ENCODE measurements at places on chromosomes 2 and 18.

- no peak for DNase-seq
Observed at GRCh38 chr2:75994759-75995158, 284.0 kb upstream of the GCFC2 start.

DNA sequence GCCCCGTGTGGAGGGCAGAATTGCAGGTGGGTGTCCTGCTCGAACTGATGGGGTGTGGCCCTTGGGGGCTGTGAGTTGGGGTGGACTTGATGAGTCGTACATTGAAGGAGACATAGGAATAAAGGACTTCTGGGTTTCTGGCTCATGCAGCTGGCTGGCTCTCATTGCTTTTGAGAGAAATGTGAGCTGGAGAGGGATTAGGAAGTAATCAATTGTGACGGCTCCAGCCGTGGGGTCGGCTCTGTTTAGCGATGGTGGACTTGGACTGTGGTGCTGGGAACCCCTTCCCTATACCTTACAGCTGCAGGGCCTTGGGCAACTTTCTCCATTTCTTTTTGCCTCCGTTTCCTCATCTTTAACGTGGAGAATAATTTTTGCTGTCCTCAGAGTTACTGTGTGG, 9.2 kb downstream of the IMPA2 start:
- DNase-seq: no peak

DNA sequence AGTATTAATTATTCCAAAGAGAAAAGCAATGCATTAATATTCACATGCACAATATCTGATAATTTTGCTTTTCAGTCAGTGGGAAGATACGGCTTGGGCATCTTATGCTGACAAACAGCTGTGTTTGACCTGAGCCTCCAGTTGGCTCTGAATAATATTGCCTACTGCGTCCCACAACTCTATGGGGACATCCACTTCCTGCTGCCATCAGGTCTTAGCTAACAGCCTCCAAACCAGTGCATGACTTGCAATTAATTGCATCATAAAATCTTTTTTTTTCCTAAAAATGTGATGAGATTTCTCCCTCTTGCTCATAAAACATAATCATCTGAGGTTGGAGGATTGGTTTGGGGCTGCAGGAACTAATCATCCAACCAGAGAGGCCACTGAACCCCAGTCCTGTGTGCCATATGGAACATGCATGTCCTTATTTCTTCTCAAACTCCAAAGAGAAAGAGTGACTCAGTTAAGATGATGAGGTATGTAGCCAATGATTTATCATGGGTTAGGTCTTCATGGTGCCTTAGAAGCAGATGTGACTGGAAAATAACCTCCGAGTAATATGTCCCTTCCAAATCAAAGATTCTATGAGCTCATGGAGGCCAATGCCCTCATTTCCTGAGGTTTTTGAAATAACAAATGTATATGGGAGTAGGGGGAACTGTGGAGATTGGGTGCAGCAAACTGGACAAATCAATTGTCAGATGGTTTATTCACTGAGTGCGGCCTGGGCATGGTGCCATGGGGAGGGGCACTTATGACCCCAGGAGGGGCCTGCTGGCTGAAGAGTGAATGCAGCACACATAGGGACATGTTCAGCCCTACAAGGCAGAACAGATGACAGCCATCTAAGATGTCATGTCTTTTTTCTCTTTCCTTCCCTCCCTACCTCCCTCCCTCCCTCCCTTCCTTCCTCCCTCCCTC, 39.4 kb downstream of the EDAR start:
- no peak for DNase-seq

DNA sequence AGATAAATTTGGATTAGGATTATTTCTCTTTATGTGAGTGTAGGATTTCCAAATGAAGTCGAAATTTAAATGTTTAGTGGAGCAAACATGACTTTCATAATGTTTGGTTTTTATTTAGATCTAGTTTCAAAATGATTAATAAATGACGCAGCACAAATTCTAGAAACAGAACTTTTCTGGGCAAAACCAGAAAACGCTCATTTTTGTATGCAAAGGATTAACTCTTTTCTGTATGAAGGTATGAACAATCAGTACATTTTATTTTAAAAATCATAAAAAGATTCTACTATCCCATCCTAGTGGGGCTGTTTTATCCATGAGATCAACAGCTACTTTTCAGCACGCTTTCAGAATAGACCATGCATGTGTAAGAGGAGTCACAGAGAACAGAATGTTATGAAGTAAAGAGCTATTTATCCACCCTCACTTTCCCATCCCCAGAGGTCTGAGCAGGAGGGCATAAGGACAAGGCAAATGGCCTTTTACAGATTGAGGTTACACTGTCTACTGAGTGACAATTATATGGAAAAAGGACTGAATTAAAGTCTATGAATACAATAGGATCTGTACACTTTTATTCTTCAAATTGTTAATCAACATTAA, 270.8 kb downstream of the ZEB2 start:
- no peak for DNase-seq

GRCh38 chr2:69209482-69209881, 177.5 kb downstream of the GFPT1 start:
- no peak for DNase-seq

DNA sequence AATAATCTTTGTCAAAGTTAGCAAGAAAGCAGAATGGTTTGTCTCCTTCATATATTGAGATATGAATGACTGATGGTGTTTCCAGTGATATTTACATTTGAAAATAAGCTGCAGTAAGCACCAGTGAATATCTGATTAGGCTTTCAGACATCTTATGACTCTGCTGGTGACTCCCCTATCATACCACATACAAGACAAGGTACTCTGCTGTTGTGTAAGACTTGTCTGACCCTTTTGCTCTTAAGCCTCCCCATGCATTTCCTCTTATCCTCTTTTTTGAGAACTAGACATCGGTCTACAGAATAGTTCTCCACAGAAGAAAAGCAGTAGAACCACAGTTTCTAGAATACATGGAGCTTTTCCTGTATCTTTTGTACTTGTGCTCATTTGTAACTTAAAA, 9.3 kb downstream of the POLI start:
- DNase-seq: no peak

DNA sequence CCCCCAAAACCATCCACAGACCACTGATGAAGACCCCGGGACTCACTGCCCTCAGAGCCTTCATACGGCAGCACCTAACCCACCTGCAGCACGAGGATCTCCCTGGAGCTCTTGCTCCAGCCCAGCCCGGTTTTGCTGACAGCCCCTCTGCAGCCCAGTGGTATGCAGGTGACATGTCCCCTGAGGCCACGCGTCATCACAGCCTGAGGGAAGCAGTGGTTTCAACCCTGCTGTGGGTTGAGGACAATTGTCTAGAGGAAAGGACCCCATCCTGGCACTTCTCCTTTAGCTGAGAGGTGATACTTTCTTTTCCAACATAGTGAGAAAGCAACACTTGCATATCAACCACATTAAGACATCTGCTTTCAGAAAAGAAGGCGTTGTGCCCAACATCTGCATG, 134.0 kb downstream of the SEPTIN10 start:
- no peak for DNase-seq

DNA sequence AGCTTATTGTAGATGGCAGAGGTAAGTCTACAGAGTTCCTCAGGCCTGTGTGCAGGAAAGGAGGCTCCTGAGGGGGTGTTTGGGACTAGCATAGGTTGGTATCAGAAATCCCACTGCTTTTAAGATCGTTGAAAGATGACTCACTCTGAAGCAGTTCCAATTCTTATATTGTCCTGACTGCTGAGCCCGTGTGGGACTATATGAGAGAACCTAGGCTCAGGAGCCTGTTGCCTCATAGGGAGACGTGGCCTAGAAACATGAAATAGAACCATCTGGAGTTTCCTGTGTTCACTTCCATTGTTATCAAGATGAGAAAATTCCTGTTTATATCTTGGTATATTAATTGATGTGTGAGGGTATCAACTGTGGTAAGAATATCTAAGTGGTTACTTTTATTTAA, 5.7 kb downstream of the CCT7 start:
- no peak for DNase-seq

GRCh38 chr2:31511376-31511775, 69.4 kb downstream of the SRD5A2 start:
- DNase-seq: no peak

DNA sequence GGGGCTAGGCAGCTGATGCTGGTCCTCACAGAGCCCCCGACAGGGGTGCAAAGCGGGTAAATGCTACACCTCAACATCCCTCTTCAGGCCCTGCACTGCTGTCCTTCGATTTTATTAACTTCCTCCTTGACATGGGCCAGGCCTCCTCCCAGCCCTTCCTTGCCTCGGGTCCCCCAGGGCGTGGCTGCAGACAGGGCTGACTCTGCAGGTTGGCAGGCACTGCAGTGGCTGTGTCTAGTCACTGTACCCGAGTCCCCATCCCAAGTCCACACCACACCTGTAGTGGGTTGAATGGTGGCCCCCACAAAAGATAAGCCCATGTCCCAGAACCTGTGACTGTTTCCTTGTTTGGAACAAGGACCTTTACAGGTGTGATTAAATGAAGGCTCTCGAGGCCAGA, 140.2 kb downstream of the TWIST2 start:
- DNase-seq: no peak

GRCh38 chr2:170161516-170162270, 16.3 kb upstream of the MYO3B start:
- DNase-seq: no peak

DNA sequence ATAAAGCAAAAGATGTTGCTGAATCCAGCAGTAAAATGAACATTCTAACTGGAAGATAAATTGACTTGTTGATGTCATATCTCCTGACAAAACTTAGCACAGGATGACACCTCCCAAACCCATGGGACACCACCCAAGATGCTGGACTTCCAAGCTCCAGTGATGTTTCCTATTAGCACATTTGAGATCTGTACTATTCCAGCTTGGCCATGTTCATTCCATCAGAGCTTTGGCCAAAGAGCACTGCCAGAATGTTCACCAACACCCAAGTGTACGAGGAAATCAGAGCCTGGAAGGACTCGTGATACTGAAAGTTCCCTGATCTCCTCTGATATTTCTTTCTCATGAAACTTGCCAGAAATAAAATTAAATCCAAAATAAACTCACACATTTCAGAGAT, 44.7 kb downstream of the PID1 start:
- DNase-seq: no peak

- DNase-seq: no peak
Observed at GRCh38 chr2:216283038-216283900, 89.0 kb downstream of the MARCHF4 start.

- DNase-seq: no peak
Observed at GRCh38 chr18:30618567-30618966, 424.0 kb downstream of the DSC3 start.

DNA sequence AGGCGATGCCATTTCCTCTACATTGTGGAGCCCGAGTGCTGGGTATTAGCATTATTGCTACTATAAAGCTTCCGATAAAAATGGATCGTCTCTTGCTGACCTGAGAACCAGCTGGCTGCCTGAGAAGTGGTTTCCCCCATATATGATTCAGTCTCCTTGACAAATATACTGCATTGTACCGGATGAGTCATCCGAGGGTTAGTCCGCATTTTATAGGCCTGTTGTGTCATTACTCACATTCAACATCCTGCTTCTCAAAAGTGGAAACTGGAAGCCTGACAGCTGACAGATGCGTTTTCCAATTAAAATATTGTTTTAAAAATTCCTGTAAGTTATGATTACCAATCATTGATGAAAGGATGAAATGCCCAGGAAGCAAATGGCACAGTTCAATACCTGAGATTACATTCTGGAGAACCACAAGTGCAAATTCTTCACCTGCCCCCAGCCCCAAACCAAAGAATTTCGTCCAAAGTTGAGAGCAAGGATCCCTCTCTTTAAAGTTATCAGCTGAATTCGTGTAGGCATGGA, 65.7 kb downstream of the SPRED2 start:
- no peak for DNase-seq

- DNase-seq: no peak
Observed at GRCh38 chr2:109594246-109594885, 19.4 kb downstream of the SEPTIN10 start.

DNA sequence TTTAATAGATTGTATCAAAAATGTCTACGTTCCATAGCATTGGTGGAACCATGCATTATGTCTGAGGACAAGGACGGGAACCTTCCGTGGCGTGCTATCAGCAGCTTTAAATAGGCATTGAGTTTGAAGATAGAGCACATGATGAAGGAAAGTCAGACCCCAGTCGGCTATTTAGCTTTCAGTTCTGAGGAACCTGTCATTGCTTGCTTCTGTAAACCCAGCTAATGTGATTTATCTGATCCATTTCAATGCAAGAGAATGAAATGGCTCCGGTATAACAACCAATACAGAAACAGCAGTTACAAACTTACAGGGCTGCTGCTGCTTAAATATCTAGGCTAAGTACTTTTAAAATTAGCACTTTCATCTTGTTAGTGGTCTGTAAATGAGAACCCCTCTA, 503.3 kb downstream of the RNF144A start:
- no peak for DNase-seq

- no peak for DNase-seq
Observed at GRCh38 chr2:38466876-38467767, 90.0 kb upstream of the ATL2 start.

GRCh38 chr2:54524226-54524991, 68.3 kb downstream of the SPTBN1 start:
- peak; percentile 29 for DNase-seq

DNA sequence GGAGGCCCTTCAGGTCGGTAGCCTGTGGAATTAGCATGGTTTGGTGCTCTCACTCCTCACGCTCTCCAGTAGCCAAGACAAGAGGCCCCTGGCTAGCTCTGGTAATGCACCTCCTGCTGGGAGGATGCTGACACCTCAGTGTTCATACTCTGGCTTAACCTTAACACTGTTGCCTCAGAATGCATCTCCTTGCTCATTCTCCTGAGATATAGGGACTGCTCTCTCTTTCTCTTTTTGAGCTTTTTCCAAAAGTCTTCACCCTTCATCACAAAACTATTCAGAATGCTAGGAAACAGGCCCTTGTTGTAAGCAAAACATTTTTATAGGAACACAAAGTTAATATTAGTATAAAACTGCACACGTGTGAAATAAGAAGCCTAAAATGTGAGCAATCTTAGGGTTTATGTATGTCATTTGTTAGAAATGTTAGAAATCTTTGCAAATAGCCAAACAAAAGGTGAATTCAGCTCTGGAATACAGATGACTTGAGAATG, 17.3 kb upstream of the IMPA2 start:
- DNase-seq: no peak

DNA sequence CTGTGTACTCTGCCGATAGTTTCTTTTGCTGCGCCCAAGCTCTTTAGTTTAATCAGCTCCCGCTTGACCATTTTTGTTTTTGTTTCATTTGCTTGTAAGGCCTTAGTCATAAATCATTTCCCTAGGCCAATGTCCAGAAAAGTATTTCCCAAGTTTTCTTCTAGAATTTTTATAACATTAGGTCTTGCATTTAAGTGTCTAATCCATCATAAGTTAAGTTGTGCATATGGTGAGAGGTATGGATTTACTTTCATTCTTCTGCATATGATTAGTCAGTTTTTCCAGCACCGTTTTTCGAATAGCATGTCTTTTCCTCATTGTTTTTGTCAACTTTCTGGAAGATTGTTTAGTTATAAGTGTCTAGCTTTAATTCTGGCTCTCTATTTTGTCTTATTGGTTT, 484.8 kb upstream of the CNTNAP5 start:
- no peak for DNase-seq

GRCh38 chr2:105403783-105404698, 5.2 kb upstream of the FHL2 start:
- DNase-seq: no peak

- no peak for DNase-seq
Observed at GRCh38 chr2:134408386-134408785, 154.5 kb downstream of the MGAT5 start.

- DNase-seq: no peak
Observed at GRCh38 chr2:70947556-70948184, 12.0 kb downstream of the ATP6V1B1 start.

Data from NCI-H2107 (cell line).